ENCODE measurements at places on chromosomes 3 and 15.

- no peak for DNase-seq
Observed at GRCh38 chr3:36762918-36763849, 1.2 kb downstream of the DCLK3 start.

- DNase-seq: no peak
Observed at GRCh38 chr15:32036971-32037370, 6.7 kb downstream of the CHRNA7 start.

DNA sequence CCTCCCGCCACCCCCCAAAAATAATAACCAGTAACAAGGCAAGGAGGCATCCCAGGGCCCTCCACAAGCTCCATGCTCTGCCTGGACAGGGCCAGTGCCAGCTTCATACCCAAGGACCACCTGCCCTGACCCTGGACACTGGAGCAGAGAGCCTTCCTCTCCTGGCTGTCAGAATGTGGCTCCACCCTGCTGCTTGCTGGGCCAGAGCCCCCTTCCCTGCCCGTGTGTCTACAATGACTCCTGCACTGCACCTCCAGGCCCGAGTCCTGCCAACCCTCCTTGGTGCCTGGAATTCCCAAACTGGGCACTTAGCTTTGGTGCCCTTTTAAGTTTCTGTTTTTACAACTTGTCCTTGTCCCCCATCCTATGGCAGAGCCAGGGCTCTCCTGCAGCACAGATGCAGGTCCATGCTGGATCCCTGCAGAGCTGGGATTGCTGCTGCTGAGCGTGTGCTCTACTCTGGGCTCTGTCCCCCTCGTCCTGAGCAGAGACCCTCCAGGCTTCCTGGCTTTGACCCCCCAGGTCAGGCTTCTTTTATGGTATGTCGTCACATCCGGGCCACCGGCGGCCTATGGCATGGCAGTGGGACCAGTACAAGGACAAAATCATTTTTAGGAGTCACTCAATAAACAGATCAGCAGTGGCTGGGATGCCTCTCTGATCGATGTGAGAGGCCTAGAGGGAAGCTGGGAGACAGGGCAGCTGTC lies 11.4 kb upstream of the SNRPA1 start:
- no peak for DNase-seq

DNA sequence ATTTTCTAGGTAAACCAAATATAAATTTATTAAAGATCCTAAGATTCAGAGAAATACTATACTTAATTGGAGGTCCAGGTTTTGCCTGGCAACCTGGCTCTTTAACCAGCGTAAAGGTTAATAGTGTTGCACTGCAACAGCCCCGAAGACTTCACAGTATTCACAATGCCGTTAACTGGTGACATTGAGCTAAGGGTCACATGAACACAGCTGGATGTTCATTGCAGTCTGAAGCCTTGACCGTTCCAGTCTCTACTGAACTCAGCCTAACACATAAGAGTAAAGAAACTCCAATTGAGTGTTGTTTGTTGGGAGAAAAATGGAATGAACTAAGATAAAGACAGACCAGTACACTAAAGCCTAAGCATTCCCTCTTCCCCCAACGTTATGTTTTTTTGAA lies 26.8 kb downstream of the NKIRAS1 start:
- DNase-seq: no peak

DNA sequence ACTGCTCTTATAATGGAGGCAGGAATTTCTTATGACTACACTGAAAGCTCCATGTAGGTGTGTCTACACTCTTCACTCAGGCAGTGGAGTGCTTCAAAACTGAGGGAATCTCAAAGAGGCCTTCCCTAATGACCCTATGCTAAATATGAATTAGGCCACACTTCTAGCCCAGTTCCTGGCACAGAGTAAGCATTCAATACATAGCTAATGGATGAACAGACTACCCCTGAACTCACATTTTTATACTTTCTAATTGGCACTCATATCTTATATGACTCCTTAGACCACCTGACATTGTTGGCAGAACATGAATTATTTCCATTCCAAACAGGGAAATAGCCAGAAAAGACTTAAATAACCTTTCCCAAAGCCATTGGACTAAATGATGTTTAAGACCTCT lies 3.4 kb downstream of the RARRES1 start:
- DNase-seq: no peak

DNA sequence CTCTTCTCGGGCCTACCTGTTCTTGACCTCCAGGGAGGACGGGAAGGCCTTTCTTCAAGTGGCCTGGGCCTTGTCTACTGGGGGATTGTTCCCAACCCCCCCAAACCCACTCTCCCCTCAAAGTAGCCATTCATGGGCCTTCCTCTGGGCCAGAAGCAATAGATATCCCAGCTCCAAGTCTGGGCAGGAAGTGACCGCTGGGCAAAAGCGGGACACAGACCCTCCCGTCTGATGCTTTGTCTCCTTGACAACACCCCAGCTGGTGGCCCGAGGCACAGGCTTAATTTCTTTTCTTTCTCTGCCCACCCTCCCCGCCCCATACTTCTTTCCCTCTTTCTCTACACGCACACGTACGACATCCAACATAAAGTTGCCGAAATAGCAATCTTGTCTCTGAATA lies 41.4 kb upstream of the FEZF2 start:
- no peak for DNase-seq

GRCh38 chr3:157384491-157384890 lies 52.2 kb upstream of the PTX3 start:
- no peak for DNase-seq

- DNase-seq: no peak
Observed at GRCh38 chr15:90003736-90004135, 2.6 kb downstream of the ZNF710 start.

- no peak for DNase-seq
Observed at GRCh38 chr3:37190667-37191066, 16.3 kb upstream of the LRRFIP2 start.

GRCh38 chr3:113079218-113079961 lies 88.6 kb downstream of the GTPBP8 start:
- DNase-seq: no peak

DNA sequence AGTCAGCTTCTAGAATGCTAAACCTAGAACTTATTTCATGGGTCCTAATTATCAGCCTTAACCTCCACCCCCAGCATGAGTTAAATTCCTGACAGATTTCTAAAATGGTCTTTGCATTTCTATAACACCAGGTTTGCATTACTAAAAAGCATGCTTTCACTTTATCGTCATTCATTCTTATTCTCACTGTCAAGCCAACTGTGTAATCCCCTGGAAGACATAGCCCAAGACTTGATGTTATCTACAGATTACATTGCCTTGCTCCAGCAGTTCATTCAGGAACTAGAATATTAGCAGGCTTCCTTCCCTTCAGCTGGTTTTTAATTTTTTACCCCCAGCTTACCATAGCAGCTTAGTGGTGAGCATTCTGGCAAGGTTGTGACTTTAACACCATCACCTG lies 184.0 kb downstream of the SLCO3A1 start:
- DNase-seq: no peak

DNA sequence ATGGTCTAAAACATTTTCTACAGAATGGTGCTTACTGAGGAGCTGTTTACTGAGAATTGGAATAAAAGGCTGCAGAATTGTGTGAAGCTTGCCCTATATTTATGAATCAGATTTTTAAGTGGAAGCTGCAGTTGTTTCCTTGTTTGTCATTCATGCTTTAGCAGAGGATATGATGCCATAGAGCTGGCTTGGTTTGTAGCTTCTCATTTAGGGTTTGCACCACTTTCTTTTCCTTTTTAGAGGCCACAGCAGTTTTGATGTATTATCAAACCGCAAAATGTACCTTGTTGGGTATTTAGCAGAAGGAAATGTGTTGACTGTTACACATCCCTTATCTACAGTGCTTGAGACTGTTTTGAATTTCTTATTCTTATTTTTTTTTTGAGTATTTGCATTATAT lies 66.2 kb downstream of the RASA2 start:
- no peak for DNase-seq

DNA sequence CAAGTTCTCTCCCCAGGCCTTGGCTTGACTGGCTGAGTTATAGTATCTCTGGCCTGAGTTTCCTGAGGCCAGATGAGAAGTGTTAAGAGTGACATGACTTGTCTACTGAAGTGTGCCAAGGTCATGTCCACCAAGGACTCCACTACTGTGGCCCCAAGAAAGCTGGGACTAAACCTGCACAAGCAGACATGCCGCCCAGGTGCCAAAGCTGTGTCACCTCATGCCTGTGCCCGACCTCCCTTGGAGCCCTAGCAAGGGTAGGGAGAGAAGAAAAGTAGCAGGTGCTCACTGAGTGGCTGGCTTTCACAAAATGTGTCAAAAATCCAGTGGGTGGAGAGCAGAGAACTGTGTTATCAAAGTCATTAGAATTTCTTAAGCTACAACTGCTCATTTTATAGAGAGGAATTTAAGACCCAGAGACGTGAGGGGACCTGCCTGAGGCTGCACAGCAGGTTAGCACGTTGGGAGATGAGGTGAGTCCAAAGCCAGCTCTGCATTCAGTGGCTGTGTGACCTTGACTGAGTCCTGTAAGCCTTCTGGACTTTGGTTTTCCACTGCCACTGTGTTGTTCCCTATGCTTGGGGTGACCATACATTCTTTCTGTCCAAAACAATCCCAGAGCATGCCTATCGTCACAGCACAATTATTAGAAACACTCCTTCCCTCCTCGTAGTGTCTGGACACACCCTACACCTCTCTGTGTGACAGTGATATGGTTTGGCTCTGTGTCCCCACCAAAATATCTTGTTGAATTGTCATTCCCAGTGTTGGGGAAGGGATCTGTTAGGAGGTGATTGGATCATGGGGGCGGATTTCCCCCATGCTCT lies 5.0 kb upstream of the LYSMD4 start:
- no peak for DNase-seq

GRCh38 chr15:75140080-75140879 lies 61.4 kb upstream of the C15orf39 start:
- DNase-seq: no peak

DNA sequence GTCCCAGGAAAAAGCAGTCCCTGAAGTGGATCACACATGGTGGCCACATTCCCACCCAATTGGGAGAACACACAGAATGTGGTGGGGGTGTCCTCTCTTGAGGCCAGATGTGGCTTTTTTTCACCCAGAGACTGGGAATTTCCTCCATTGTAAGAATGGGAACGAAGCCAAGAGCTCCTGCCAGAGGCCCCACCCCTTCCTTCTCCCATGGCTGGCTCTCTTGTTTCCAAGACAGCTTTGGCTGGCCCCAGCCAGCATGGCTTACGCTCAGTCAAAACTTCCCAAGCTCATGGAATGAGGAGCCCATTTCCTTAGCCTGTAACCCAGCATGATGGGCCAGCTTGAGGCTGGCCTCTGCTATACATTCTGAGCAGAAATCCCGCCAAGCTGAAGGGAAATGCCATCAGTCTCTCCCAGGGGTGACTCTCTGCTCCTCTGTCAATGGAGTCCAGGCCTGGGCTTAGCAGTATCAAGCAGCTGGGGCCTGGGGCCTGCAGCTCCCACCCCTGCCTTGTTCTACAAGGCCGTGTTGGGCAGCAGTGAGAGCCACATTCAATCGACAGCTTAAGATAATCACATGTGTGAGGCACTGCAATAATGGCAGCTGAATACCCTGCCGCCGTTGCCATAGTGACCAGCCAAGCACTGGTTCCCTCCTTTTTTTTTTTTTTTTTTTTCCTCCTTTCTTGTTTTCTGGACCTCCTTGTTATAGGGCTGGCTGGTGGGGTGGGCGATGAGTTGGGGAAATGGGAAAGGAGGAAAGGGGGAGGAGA lies 142.4 kb downstream of the EPHB1 start:
- no peak for DNase-seq

GRCh38 chr15:99495430-99496301 lies 70.1 kb upstream of the MEF2A start:
- DNase-seq: no peak

DNA sequence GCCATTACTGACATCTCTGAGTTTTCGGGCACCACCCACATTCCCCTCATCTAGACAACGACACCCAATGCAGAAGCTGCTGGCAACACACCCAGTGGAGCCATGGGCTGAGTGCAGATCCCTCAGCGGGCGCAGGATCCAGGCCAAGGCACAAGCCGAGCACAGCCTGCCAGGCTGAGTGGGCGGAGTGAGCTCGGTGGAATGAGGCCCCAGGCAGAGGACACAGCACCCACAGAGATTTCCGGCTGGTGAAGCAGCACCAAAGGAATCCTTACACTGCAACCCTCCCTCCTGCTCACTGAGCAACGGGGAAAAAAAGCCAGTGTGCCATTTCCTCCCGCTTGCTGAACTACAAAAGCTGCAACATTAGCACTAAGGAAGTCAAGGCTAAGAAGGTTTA lies 34.3 kb downstream of the ZMAT3 start:
- DNase-seq: peak; percentile 34

- no peak for DNase-seq
Observed at GRCh38 chr15:69225355-69226022, 65.1 kb downstream of the GLCE start.

GRCh38 chr3:134576426-134576825 lies 74.4 kb downstream of the KY start:
- DNase-seq: no peak

DNA sequence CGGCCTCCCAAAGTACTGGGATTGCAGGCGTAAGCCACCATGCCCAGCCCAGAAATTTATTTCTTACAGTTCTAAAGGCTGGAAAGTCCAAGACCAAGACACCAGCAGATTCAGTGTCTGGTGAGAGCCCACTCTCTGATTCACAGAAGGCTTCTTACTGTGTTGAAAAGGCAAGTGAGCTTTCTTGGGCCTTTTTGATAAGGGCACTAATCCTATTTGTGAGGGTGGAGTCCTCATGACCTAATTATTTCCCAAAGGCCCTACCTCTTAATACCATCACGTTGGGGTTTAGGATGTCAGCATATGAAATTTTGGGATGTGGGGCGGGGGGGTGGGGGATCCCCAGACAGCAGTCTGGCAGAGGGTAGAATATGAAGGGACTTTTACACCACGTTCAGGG lies 47.5 kb upstream of the MEX3B start:
- no peak for DNase-seq

- DNase-seq: no peak
Observed at GRCh38 chr3:52886049-52886730, 11.2 kb downstream of the STIMATE start.

DNA sequence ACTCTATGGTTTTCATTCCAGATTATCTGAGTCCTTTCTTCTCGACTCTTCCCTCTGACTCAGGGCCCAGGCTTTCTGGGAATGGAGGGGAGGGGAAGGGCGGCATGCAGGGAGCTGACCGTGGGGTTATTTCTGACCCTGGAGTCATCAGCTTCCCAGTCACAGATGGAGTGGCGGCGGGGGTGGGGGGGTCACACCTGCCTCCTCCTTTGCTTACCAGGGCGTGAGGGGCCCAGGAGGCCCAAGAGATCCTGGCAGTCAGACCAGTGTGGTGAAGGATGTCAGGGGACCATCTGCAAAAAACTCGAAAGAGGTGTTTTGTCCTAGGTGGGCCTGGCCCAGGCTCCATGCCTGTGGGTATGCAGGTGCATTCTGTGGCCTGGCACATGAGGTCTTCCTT lies 996 bp upstream of the XIRP1 start:
- no peak for DNase-seq
